ENCODE measurements at places on chromosomes 6 and 20. TPM values are rescaled to one million over a fixed set of nuclear protein-coding genes. Genes with fewer than 3 reads are reported as not detected.

The TSPYL4 gene
- total RNA-seq, result 15.1 TPM

The CST2 gene
- not detected for total RNA-seq

The SLC35D3 gene
- total RNA-seq, result not detected

The IL17F gene
- not detected for total RNA-seq

The ADGRF4 gene
- not detected for total RNA-seq

DNA sequence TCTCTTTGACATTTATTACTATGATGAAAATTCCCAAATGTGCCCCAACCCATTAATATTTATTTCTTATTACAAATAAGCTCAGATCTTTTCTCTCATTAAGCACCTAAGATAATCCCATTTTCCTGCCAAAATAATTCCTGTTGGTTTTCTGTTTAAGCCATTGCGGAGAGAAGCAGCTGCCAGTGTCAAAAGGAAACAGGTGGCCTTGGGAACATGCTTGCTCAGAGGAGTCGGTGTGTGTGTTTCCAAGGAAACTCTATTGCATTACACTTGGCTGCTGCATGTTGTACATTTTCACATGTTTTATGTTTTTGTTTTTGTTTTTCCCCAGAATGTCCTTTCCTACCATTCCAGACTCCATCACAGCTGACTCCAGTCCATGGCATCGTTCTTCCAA lies 56.4 kb downstream of the CD24 start:
- no peaks in the 10 kb centered on the region for H3K36me3 ChIP-seq
- no peak overlapping the region for H3K27ac ChIP-seq
- H3K4me1 ChIP-seq, result no peaks in the 10 kb centered on the region
- H3K4me3 ChIP-seq, result no peak overlapping the region
- DNase-seq, result no peak
- peaks cover 13% of the 10 kb centered on the region for H3K27me3 ChIP-seq

GRCh38 chr6:53916804-53917463 lies 122.1 kb downstream of the LRRC1 start:
- H3K27me3 ChIP-seq, result no peaks in the 10 kb centered on the region
- H3K4me3 ChIP-seq, result no peak overlapping the region
- H3K27ac ChIP-seq, result no peak overlapping the region
- H3K36me3 ChIP-seq, result peaks cover 3% of the 10 kb centered on the region
- no peak for DNase-seq

DNA sequence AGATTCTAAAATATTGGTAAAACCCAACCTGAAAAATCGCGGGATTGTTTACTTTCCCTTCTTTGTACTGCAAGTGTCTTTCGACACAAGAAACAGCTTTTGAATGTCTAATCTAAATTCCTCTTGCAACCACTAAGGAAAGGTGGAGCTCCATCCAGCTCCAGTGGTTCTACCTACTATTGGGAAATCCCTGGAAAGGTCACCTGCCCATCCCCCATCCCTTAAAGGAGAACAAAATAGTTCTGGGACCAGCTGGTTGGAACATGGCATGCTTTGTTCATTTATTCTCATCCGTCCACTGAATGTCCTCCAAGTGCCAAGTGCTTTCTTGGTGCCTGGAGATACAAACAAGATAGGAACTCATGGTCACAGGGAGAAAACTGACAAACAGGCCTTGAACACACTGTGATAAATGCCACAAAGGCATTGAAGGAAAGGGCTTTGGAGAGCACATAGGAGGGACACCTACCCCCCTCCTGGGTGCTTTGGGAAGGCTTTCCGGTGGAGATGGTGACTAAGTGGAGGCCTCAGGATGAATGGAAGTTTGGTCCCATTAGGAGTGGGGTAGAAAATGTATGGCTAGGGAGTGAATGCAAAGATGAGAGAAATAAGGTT lies 2.3 kb upstream of the CITED2 start:
- no peaks in the 10 kb centered on the region for H3K27me3 ChIP-seq
- H3K4me1 ChIP-seq, result peaks cover 36% of the 10 kb centered on the region
- DNase-seq, result no peak
- H3K4me3 ChIP-seq, result peak overlapping the region; percentile 8
- H3K27ac ChIP-seq, result peak overlapping the region; percentile 22

- no peaks in the 10 kb centered on the region for H3K27me3 ChIP-seq
- H3K36me3 ChIP-seq, result peaks cover 8% of the 10 kb centered on the region
- no peak for DNase-seq
- peaks cover 66% of the 10 kb centered on the region for H3K4me1 ChIP-seq
Observed at GRCh38 chr6:142886431-142887170, 58.4 kb downstream of the HIVEP2 start.

- H3K27ac ChIP-seq, result peak overlapping the region; percentile 96
- peak overlapping the region; percentile 84 for H3K4me3 ChIP-seq
- peak; percentile 73 for DNase-seq
- no peaks in the 10 kb centered on the region for H3K27me3 ChIP-seq
- H3K36me3 ChIP-seq, result no peaks in the 10 kb centered on the region
Observed at GRCh38 chr6:142945446-142946180, 637 bp upstream of the HIVEP2 start.

- no peaks in the 10 kb centered on the region for H3K4me1 ChIP-seq
- no peak overlapping the region for H3K27ac ChIP-seq
- peak; percentile 59 for DNase-seq
- H3K36me3 ChIP-seq, result no peaks in the 10 kb centered on the region
Observed at GRCh38 chr6:106927531-106928398, 46.8 kb downstream of the CD24 start.

DNA sequence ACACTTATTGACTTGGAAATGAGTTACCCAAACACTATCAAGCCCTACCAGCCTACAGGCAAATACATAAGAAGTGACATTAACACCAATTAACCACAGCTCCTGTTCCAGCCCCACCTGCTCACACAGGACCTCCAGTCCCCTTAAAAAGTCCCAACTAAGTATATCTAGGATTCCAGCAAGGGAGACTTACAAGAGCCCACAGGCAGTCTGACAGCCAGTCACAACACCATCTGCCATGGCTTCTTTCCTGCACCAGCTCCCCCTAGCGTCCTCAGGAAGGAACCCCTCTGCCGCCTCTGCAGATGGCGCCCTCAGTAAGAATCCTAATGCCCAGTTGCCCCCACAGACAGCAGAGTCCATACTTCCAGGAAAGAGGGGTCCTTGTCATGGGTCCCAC lies 122.1 kb downstream of the HIVEP2 start:
- peaks cover 55% of the 10 kb centered on the region for H3K4me1 ChIP-seq
- no peaks in the 10 kb centered on the region for H3K27me3 ChIP-seq
- peaks cover 20% of the 10 kb centered on the region for H3K36me3 ChIP-seq
- H3K27ac ChIP-seq, result peak overlapping the region; percentile 78

- H3K27ac ChIP-seq, result no peak overlapping the region
- peaks cover 48% of the 10 kb centered on the region for H3K27me3 ChIP-seq
- no peaks in the 10 kb centered on the region for H3K36me3 ChIP-seq
- no peak for DNase-seq
- peaks cover 6% of the 10 kb centered on the region for H3K4me1 ChIP-seq
- H3K4me3 ChIP-seq, result no peak overlapping the region
Observed at GRCh38 chr20:62748311-62748710, 39.7 kb downstream of the NTSR1 start.

- DNase-seq, result peak; percentile 77
- no peak overlapping the region for H3K4me3 ChIP-seq
- no peaks in the 10 kb centered on the region for H3K36me3 ChIP-seq
- no peaks in the 10 kb centered on the region for H3K4me1 ChIP-seq
Observed at GRCh38 chr20:45138561-45139300, 14.5 kb upstream of the WFDC12 start.

GRCh38 chr6:130903007-130903406 lies 75.8 kb downstream of the SMLR1 start:
- H3K4me3 ChIP-seq, result no peak overlapping the region

GRCh38 chr20:40499391-40499790 lies 189.6 kb downstream of the MAFB start:
- no peak for DNase-seq
- no peak overlapping the region for H3K4me3 ChIP-seq
- H3K27me3 ChIP-seq, result no peaks in the 10 kb centered on the region
- H3K4me1 ChIP-seq, result peaks cover 8% of the 10 kb centered on the region
- no peaks in the 10 kb centered on the region for H3K36me3 ChIP-seq
- no peak overlapping the region for H3K27ac ChIP-seq

DNA sequence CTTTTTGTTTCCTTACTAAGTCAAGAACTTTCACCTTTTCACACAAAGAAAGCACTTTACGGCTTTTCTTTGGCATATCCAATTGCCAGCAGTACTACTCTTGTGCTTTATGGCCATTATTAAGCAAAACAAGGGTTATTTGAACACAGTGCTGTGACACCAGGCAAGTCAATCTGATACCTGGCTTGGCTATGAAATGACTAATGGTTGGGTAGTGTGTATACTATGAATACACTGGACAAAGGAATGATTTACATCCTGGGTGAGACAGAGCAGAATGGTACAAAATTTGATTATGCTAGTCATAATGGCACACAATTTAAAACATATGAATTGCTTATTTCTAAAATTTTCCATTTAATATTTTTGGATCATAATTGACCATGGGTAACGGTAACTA lies 22.1 kb upstream of the ADGRF1 start:
- H3K27ac ChIP-seq, result no peak overlapping the region
- peaks cover 3% of the 10 kb centered on the region for H3K27me3 ChIP-seq
- no peak overlapping the region for H3K4me3 ChIP-seq
- no peaks in the 10 kb centered on the region for H3K4me1 ChIP-seq
- H3K36me3 ChIP-seq, result no peaks in the 10 kb centered on the region
- no peak for DNase-seq

- DNase-seq, result peak; percentile 48
Observed at GRCh38 chr20:49187330-49187850, 744 bp downstream of the STAU1 start.

DNA sequence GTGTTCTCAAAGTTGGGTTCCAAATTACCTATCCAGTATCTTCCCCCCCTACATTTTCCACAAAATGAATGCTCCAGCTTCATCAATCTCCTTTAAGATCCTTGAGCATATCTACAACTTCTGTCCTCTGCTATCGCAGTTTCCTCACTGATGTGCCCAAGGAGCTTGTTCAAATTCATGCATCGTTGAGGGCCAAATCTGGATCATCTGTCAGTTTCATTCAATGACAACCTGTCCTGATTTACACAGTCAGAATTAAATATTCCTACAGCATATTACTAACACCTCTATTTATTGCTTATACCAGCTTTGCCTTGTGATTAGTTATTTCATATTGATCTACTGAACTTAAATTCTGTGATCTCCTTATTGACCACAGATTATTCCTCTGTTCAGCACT lies 68.7 kb downstream of the GRM1 start:
- no peaks in the 10 kb centered on the region for H3K27me3 ChIP-seq
- H3K4me1 ChIP-seq, result no peaks in the 10 kb centered on the region
- H3K36me3 ChIP-seq, result no peaks in the 10 kb centered on the region
- H3K4me3 ChIP-seq, result no peak overlapping the region
- H3K27ac ChIP-seq, result no peak overlapping the region

DNA sequence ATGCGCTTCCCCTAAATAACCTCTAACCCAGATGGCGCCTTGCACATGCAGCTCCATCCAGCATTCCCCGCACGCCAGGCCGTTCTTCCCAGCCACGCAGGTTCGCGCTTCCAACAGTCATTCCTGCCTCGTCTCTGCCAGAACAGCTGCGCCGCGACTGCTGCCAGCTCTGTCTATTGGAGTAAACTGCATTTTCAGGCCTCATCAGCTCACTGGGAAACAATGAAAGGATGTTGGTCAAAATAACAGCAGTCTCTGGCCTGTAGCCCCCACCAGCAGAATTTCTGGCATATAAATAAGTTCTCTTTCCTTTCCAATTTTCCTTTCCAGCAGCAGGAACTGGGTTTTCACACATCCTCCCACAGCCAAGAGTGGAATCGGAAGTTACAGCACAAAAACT lies 14.6 kb downstream of the NRSN1 start:
- H3K36me3 ChIP-seq, result no peaks in the 10 kb centered on the region
- no peak overlapping the region for H3K27ac ChIP-seq
- no peak overlapping the region for H3K4me3 ChIP-seq
- no peak for DNase-seq
- no peaks in the 10 kb centered on the region for H3K27me3 ChIP-seq

DNA sequence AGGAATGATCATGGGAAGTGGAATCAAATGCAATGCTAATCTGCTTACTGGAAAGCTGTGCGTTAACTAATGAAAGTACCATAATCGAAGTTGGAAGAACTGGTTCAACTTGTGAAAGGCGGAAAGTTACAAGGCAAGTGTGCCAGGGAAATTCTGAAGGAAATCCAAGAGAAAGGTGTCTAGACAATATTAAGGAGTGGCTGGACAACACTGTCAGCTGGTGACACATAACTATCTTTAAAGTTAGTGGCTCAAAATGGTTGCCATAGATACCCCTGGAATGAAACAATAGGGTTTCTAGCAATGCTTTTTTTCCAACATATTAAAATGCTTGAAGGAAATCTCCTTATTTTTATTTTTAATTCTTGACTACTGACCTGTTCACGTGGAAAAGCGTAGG lies 90.4 kb downstream of the BMP2 start:
- no peaks in the 10 kb centered on the region for H3K36me3 ChIP-seq
- DNase-seq, result no peak
- H3K27me3 ChIP-seq, result no peaks in the 10 kb centered on the region

DNA sequence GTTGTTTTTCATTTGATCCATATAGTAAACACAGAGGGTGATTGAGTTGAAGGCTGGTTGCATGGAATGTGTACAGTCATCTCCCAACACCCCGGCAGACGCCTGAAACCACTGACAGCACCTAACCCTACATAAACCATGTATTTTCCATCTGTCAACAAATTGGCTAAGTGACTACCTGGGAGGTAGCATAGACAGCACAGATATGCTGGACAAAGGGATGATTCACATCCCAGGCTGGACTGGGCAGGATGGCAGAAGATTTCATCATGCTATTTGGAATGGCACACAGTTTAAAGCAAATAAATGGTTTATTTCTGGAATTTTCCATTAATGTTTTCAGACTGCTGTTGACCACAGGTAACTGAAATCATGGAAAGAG lies 4.4 kb upstream of the VIP start:
- no peaks in the 10 kb centered on the region for H3K27me3 ChIP-seq
- no peaks in the 10 kb centered on the region for H3K36me3 ChIP-seq
- DNase-seq, result no peak

GRCh38 chr6:37204014-37204751 lies 34.2 kb downstream of the PIM1 start:
- H3K4me1 ChIP-seq, result peaks cover 72% of the 10 kb centered on the region
- no peaks in the 10 kb centered on the region for H3K36me3 ChIP-seq
- no peak overlapping the region for H3K4me3 ChIP-seq

DNA sequence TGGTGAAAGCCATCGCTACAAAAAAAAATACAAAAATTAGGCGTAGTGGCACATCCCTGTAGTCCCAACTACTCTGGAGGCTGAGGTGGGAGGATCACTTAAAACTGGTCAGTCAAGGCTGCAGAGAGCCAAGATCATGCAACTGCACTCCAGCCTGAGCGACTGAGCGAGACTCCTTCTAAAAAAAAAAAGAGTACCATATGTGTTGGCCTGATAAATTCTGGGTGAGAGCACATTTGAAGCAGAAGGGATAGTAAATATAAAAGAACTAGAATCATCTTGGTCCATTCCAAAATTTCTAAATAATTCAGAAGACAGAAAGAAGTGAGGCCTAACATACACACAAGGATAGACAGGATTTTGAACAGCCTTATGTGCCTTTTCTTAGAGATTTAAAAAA lies 2.2 kb downstream of the IBTK start:
- H3K27me3 ChIP-seq, result no peaks in the 10 kb centered on the region
- H3K36me3 ChIP-seq, result peaks cover 26% of the 10 kb centered on the region
- DNase-seq, result no peak
- H3K4me3 ChIP-seq, result peak overlapping the region; percentile 50

GRCh38 chr6:151180330-151181048 lies 59.3 kb upstream of the AKAP12 start:
- peaks cover 27% of the 10 kb centered on the region for H3K27me3 ChIP-seq
- no peak overlapping the region for H3K4me3 ChIP-seq
- no peak for DNase-seq
- H3K27ac ChIP-seq, result no peak overlapping the region
- no peaks in the 10 kb centered on the region for H3K4me1 ChIP-seq
- no peaks in the 10 kb centered on the region for H3K36me3 ChIP-seq

All from activated CD8-positive, alpha-beta memory T cell treated with anti-CD3 and anti-CD28 coated beads, Interleukin-2, amount 10 ng/mL, durations not matched to agents 7 days and 5 days (primary cell).